Glutamatergic neuron (in vitro differentiated cells): ENCODE measurements at places on chromosomes 5 and 9. TPM values are rescaled to one million over a fixed set of nuclear protein-coding genes. Genes with fewer than 3 reads are reported as not detected.

DNA sequence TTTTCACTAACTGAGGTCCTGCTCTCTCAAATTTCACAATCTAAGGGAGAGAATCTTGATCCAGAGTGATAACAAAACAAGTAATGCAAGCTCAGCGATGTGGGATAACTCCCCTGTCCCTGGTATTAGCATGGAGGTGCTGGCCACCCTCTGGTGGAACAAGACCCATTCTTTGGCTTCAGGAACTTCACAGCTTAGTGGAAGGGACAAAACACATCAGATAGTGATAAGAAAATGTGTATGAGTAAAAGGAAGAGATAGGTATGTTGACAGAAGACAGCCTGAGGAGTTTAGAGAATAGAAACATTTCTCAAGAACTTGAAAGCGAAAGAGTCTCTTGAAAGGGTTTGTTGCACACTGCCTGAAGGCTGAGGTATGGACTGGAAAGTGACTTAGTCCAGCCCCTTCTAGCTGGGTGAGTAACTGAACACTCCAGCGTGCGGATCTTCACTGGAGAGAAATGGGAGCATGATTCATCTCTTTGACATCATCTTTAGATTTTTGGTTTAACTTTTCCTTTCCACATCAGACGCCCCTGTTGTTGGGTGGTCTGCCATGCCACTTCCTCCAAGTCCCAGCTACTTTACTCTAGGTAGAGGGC is 25.4 kb upstream of the ZSWIM6 start:
- H3K4me1 ChIP-seq: no peaks in the 10 kb centered on the region
- peaks cover 5% of the 10 kb centered on the region for H3K27me3 ChIP-seq
- H3K36me3 ChIP-seq: no peaks in the 10 kb centered on the region

GRCh38 chr9:89753472-89754055 is 148.8 kb downstream of the GADD45G start:
- no peak for DNase-seq
- H3K36me3 ChIP-seq: no peaks in the 10 kb centered on the region
- H3K4me1 ChIP-seq: peaks cover 34% of the 10 kb centered on the region
- peaks cover 20% of the 10 kb centered on the region for H3K27me3 ChIP-seq
- H3K4me3 ChIP-seq: no peak overlapping the region
- H3K27ac ChIP-seq: no peak overlapping the region

GRCh38 chr9:127537014-127537413 is 75.1 kb upstream of the STXBP1 start:
- peaks cover 2% of the 10 kb centered on the region for H3K27me3 ChIP-seq
- peaks cover 13% of the 10 kb centered on the region for H3K4me1 ChIP-seq
- no peak for DNase-seq
- H3K36me3 ChIP-seq: no peaks in the 10 kb centered on the region

- H3K27ac ChIP-seq: no peak overlapping the region
- no peak overlapping the region for H3K4me3 ChIP-seq
- no peaks in the 10 kb centered on the region for H3K36me3 ChIP-seq
- H3K27me3 ChIP-seq: no peaks in the 10 kb centered on the region
- DNase-seq: no peak
Measured at GRCh38 chr9:87250205-87250604, 247.5 kb upstream of the DAPK1 start.

DNA sequence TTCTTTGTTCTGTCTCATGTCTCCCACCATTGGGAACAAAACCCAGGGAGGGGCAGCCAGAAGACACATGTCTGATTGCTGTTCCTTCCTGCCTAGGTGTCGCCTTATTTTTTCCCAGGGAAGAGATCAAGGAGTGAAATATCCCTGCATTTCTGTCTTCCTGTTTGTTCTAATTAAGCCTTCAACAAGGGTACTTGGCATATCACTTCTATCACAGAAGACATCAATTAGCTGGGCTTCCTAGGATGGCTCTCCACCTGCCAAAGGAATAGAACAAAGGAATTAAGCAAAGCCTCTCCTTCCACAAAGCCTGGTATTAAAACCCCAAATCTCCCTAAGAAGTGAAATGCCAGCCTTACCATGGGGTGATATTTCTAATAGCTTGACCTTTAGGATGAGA is 299.5 kb upstream of the CD180 start:
- H3K36me3 ChIP-seq: peaks cover 9% of the 10 kb centered on the region
- H3K27me3 ChIP-seq: no peaks in the 10 kb centered on the region
- no peak for DNase-seq

DNA sequence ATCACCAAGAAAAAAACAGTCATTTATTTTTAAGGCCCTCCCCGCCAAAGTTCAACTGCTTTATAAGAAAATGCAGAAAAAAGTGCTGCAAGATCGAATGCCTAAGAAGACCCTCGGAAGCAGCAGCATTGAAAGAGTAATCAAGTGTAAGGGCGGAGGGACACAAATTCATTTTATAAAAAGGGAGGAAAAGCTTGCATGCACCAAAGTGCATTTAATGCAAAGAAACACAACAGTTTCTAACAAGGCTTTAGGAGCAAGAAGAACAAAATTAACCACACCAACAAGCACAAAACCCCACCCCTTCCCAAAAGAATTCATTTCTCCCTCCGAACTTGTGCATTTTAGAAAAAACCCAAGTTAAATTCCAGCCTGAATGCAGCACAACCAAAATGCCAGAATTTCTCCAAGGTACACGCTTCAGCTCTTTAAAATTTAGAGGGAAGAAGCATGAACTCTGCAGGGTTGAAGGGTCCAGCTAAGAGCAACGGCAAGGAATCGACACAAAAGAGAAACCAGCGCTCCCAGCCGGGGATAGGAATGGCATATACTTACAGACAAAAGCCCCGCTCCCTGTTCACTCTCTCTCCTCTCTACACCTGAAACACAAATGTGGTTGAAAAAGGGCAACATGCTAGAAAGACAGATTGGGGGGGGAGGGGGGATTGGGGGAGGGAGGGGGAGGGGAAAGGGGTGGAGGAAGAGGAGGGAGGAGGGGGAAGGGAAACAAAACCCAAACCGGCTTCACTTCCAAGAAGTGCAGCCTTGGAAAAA is at the start of gene NREP:
NREP (minus strand) TSS at position 614 of the 774 bp plus-strand sequence. CDS start 1,422 bp downstream, outside the sequence.
- peak within 1 kb of the TSS; percentile 97 for H3K27ac ChIP-seq
- peaks cover 22% of the 10 kb centered on the region for H3K4me1 ChIP-seq
- H3K4me3 ChIP-seq: peak within 1 kb of the TSS; percentile 96

DNA sequence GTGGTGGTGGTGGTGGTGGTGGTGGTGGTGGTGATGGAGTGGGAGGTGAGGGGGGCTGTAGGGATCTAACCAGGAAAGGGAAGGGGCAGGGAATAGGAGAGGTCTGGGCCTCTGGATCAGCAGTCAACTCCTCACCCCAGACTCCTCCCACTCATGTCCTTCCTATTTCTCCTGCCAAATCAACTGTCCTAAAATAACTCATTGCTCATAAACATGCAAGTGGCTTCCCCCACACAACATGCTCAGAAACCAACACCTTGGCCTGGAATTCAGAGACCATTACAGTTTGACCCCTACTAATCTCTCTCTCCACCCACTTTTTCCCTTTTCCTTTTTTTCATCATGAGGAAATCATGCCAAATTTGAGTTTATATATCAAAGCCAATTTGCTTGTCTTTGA is 8.4 kb upstream of the FSD1L start:
- no peaks in the 10 kb centered on the region for H3K27me3 ChIP-seq
- peaks cover 6% of the 10 kb centered on the region for H3K36me3 ChIP-seq
- H3K4me1 ChIP-seq: peaks cover 14% of the 10 kb centered on the region
- no peak overlapping the region for H3K27ac ChIP-seq
- no peak overlapping the region for H3K4me3 ChIP-seq

GRCh38 chr5:140189977-140190871 is 15.2 kb downstream of the CYSTM1 start:
- no peak for DNase-seq
- H3K27ac ChIP-seq: no peak overlapping the region
- H3K27me3 ChIP-seq: no peaks in the 10 kb centered on the region
- H3K36me3 ChIP-seq: no peaks in the 10 kb centered on the region

DNA sequence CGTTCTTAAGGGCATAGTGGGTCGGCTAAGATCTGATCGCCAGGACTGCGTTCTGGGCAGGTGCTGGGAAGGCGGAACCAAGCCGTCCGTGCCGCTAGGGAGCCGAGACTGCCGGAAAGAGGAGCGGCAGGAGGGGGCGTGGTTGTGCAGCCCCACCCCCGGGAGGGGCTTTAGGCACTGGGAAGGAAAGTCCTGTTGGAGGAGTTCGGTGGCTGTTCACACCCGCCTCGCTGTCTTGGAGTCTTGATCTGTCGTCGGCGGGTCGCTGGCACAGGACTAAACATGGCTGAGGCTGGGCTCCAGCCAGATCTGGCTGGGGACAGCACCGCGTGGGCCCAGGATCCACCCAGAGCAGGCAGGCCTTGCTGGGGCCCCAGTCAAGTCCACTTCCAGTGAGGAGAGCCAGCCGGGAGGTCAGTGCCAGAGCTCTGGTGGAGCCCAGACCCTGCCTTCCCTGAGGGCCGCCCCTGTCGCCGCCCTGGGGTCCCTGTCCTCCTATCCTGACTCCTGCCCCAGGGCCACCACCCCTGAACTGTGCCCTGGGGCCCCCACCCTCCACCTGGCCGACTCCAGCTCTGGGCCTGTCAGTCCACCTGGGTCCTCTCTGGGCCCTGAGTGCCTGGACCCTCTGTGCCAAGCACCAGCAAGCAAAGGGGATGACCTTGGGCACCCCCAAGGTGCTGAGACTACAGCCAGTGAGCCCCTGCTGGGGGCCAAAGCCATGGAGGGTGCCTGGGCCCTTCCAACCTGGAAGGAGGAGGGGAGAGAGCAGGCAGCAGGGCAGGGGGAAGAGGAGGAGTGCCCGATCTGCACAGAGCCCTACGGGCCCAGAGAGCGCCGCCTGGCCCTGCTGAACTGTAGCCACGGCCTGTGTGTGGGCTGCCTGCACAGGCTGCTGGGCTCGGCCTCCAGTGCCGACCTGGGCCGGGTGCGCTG is 4.5 kb downstream of the RNF208 start:
- peaks cover 4% of the 10 kb centered on the region for H3K4me1 ChIP-seq
- no peak for DNase-seq
- no peak overlapping the region for H3K4me3 ChIP-seq

DNA sequence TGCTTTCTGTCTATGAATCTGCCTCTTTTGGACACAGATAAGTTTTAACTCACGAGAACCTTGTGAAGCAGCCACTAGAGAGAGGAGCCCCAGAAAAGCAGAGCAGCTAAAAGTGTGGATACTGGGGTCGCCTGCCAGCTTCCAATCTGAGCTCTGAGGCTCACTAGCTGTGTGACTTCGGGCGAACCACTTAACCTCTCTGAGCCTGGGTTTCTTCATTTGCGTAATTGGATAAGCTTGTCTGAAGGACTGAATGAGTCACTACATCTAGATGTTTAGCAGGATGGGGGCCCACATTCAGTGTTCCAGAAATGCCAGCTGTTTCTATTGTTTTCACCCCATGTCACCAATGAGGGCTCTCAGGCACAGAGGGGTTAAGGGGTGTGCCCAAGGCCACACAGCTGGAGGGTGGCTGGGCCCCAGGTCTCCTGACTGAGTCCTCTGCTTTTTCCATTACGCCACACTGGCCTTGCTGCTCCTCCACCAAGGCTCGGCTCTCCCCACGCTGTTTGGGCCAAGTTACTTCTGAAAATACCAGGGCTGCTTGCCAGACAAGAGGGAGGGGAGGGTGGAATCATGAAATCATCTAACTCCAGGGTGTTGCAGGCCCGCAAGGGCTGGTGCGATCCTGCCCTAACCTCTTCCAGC is 36.2 kb downstream of the SH3PXD2B start:
- H3K4me1 ChIP-seq: peaks cover 62% of the 10 kb centered on the region
- DNase-seq: no peak
- H3K4me3 ChIP-seq: no peak overlapping the region

DNA sequence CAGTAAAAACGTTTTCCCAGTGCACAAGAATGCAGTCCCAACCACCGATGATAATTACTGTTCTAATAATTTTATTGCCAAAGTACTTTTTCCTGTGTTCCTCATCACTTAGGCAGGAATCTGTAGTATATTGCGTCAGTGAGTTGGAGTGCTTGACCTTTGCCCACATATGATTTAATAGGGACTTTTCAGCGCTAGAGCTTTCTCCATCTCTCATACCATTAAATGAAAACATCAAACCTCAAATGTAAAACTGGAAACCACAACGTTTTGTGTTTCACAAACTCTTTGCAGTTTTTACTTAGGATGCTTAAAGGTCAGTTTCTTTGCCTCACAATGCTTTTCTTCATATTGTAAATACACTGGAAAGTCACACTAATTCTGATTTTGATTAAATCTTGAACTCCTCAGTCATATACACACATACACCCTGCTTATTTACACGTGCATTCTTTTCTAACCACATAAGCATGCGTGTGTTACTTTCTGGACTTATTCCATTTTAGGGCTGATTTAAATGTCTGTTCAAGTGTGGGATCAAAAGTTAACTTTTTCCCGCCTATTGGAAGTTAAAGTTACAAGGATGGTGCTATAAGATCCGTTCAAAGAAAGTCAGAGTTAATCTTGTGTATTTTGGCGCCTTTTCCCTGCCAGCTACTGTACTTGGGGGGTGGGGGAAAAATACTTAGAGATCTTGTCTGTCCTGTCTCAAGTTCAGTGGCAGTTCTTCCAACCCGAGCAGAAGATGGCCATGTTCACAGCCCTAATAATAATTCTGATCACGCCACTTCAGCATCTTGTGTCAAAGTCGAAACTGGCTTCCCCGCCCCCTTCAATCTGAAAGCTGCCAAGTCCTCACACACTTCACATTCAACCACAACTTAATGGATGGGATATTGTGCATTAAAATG is 6.6 kb upstream of the NFIB start:
- H3K4me3 ChIP-seq: peak overlapping the region; percentile 93
- H3K4me1 ChIP-seq: peaks cover 6% of the 10 kb centered on the region
- H3K27ac ChIP-seq: no peak overlapping the region
- DNase-seq: no peak
- no peaks in the 10 kb centered on the region for H3K36me3 ChIP-seq

DNA sequence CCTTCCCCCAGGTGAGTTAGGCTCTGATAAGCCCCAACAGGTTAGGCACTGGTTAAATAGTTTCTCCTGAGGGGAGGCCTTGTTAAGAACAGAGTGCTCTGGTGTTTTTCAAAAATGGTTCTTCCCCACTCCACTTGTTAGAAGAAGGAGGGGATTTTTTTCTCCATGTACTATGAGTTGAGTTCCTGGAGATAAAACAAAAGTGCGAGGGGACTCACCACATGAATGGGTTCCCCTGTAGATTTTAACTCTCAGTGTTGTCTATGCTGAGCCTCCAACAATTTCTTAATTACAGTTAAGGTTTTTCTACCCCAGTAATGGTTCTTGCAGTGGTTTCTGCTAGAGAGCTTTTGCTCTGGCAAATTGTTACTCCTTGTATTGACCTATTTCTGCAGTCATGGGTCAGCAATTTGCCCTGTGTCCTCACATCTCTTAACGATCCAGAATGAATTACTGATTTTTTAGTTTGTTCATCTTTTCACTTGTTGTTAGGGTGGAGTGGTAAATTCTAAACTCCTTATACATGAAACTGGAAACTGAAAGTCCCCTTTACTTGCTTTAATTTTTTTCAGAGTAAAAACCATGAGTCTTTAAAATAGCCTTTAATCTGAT is 44.4 kb downstream of the SCAMP1 start:
- no peaks in the 10 kb centered on the region for H3K36me3 ChIP-seq
- DNase-seq: no peak
- H3K4me3 ChIP-seq: no peak overlapping the region
- no peaks in the 10 kb centered on the region for H3K27me3 ChIP-seq
- no peak overlapping the region for H3K27ac ChIP-seq
- no peaks in the 10 kb centered on the region for H3K4me1 ChIP-seq

GRCh38 chr9:134585021-134585561 is 56.5 kb upstream of the COL5A1 start:
- no peak overlapping the region for H3K4me3 ChIP-seq
- H3K36me3 ChIP-seq: peaks cover 10% of the 10 kb centered on the region
- H3K4me1 ChIP-seq: peaks cover 8% of the 10 kb centered on the region
- H3K27me3 ChIP-seq: peaks cover 3% of the 10 kb centered on the region
- no peak for DNase-seq

ANKRD20A1 gene
- total RNA-seq: not detected

IL33 gene
- not detected for total RNA-seq

PCDHGB5 gene
- total RNA-seq: 9.3 TPM

JAKMIP2 gene
- 88.2 TPM for total RNA-seq

DBH gene
- total RNA-seq: 1.8 TPM

NAIP gene
- total RNA-seq: 32.5 TPM

F2RL1 gene
- 0.42 TPM for total RNA-seq
